Activated CD4-positive, alpha-beta T cell treated with anti-CD3 and anti-CD28 coated beads, Interleukin-2, amount 10 ng/mL, durations not matched to agents 7 days and 5 days (primary cell): ENCODE measurements at places on chromosomes 1 and 21.

DNA sequence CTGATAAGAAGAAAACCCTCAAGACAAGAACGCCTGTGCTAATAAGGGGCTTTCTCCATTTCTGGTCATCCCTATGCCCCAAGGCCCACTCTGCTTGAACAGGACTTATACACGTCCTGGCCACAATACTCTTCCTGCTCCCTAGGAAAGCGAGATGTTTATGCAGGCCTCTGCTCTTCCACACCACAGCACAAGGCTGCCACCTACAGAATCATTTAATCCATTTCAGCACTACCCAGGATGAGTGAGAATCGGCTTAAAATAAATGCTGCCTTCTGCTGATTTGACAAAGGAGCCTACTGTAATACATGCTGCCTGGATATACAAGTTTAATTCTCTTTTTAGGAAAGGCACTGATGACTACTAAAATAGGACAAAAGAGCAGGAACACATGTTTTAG is 29.4 kb downstream of the FRRS1 start:
- no peak for DNase-seq
- no peaks in the 10 kb centered on the region for H3K4me1 ChIP-seq
- no peak overlapping the region for H3K27ac ChIP-seq
- H3K36me3 ChIP-seq, result no peaks in the 10 kb centered on the region
- no peak overlapping the region for H3K4me3 ChIP-seq
- no peaks in the 10 kb centered on the region for H3K27me3 ChIP-seq

- H3K4me1 ChIP-seq, result no peaks in the 10 kb centered on the region
- no peaks in the 10 kb centered on the region for H3K36me3 ChIP-seq
- H3K4me3 ChIP-seq, result no peak overlapping the region
- peaks cover 15% of the 10 kb centered on the region for H3K27me3 ChIP-seq
- no peak for DNase-seq
These were observed 110.3 kb upstream of the CTTNBP2NL start for GRCh38 chr1:112285746-112286145.

DNA sequence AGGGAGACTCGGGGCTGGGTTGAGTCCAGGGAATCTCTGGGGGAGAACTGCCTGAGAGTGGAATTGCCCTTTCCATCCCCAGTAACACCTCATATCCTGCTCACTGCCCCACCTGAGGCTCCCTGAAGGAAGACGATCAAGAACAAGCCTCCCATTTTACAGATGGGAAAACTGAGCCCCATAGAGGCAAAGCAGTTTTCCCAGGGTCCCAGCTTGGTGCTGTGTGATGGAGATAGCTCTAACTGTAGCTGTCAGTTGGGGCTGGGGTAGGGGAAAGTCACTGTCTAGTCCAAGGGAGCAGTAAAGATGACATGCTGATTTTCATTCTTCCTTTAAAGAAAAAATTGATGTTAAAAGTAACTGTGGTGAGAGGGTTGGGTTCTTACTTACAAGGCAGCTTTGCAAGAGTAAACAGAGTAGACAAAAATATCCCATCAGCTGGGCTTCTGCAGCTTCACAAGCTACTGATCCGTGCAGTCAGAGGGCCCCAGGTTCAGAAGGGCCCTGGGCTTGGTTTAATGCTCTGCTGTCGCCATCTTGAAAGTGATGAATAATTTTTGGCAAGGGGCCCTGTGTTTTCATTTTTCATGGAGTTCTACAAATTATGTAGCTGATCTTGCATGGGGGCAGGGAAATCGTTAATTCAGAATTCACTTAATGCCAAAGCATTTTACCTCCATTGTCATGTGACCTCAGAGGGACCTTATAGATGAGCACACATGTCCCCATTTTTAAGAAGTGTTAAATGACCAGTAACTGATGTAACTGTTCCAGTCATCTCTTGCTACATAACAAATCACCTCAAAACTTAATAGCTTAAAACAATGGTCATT is 17.6 kb upstream of the TNFRSF1B start:
- H3K4me1 ChIP-seq, result peaks cover 88% of the 10 kb centered on the region
- peaks cover 25% of the 10 kb centered on the region for H3K36me3 ChIP-seq
- H3K27ac ChIP-seq, result peak overlapping the region; percentile 99

GRCh38 chr1:98176414-98176813 is 255.6 kb upstream of the DPYD start:
- H3K27ac ChIP-seq, result no peak overlapping the region
- H3K4me1 ChIP-seq, result peaks cover 2% of the 10 kb centered on the region
- peaks cover 3% of the 10 kb centered on the region for H3K27me3 ChIP-seq

DNA sequence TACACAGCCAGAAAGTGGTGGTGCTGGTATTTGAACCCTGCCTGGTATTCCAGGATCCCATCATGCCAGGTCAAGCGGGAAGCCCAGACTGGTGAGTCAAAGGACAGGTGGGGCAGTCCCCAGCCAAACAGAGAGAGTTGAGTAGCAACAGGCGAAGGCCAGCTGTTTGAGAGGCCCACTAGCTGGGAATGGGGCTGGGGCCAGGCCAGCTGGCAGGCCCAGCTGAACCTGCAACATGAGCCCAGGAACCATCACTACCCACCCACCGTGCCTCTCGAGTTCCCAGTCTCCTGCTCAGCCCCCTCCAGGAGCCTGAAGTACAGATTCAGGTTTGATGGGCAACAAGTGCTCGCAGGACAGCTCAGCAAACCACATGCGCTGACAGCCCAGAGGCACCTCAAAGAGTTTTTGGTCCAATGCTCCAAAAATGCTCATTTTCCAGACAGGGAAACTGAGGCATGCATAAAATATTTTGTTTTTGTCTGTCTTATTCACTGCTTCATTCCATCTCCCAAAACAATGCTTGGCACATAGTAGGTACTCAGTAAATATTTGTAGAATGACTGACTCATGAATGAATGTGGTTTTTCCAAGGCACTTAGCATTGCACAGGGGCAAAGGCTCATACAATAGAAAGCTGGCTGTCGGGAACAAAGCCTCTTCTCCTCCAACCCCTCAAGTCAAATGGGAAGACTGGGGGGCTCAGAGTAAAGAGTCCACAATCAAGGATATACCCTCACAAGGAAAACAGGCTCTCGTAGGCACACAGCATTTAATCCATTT is 42.5 kb upstream of the CLIC4 start:
- H3K27me3 ChIP-seq, result no peaks in the 10 kb centered on the region
- H3K27ac ChIP-seq, result no peak overlapping the region
- no peak for DNase-seq
- H3K4me1 ChIP-seq, result peaks cover 14% of the 10 kb centered on the region
